ENCODE measurements at places on chromosomes 1 and 21.

- no peak for DNase-seq
These were observed 4.2 kb downstream of the C1orf159 start for GRCh38 chr1:1111516-1112236.

DNA sequence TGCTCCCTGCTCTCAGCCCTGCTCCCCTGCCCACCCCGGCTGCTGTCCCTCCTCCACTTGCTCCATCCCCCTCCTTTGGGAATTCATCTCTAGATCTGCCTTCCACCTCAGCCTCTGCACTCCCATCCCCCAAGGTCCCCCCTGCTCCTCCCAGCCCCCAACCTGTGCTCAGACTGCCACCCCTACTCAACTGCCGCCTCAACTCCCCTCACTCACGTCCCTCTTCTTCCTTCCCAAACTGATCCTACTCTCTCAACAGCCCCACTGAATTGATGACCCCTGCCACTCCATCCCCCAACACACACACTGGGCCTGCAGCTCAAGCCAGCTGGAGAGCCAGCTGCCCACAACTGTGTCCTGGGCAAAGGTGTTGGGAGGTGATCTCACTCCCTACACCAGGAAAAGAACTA lies 15.8 kb upstream of the ETV3L start:
- DNase-seq: no peak

DNA sequence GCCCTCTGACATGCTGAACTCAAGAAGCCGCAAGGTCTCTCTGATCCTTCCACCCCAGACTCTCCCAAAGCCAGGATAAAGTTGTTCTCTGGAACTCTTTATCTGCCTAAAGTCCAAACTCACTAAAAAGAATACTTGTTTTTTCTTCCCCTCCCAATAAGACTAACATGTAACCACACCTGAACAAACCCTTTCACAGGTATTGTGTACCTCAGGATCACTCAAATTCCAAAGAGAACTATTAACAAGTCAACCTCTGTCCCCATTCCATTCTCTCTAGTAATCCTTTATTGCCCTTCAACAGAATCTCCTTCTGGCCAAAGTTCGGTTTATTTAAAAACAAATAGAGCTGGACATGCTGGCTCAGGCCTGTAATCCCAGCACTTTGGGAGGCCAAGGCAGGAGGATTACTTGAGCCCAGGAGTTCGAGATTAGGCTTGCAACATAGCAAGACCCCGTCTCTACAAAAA lies 4.1 kb upstream of the TOE1 start:
- DNase-seq: no peak

- DNase-seq: no peak
These were observed 11.0 kb downstream of the AHCYL1 start for GRCh38 chr1:109995536-109995935.

DNA sequence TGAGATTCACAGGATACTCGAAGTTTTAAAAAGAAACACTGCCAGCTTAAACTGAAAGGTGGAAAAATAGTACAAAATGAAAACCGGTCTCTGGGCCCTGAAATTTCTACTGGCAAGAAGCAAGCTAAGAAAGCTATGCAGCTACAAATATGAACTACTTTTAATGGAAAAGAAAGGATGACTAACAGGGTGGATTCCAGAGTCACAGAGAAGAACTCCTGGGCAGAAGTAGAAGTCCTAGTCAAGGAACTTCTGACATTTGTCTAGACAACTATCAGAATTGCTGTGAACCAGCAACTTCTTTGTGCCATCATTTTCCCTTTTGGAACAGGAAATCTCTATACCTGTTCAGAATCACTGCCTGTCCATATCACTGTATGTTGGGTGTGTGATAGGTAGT lies 38.1 kb downstream of the CD160 start:
- DNase-seq: no peak

DNA sequence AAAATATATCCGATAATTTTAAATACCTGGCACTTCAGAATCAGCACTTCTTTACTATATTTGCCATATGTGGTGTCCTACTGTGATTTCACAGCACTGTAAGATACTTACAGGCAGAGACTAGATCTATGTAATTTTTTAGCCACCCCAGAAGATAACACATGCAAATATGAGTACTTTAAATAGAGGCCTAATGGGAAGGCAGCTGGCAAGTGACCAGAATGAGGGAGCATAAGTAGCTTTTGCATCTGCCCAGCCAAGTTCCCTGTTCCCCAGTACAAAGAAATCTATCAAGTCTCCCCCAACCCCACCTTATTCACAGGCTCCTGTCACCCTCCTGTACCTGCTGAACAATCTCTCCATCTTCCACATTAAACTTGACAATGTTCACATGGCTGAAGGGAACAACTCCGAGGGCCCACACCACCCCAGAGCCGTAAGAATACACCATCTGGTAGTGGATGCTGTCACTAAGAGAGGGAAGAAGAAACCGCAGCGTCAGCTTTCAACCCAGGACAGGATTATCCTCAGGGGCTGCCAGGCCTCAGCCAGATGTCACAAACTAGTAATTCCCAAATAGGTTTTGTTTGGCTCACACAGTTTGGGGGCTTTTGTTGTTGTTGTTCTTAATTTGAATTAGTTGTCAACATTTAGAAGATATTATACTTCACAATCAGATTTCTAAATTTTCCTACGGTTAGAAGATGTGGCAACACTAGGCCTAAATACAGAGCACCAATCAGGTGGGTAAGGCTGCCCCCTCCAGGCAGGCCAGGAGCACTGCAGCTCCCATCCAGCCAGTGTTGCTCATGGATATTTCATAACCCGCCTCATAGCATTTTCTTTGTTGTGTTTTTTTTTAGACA lies 10.4 kb downstream of the EMC1 start:
- peak; percentile 85 for DNase-seq

DNA sequence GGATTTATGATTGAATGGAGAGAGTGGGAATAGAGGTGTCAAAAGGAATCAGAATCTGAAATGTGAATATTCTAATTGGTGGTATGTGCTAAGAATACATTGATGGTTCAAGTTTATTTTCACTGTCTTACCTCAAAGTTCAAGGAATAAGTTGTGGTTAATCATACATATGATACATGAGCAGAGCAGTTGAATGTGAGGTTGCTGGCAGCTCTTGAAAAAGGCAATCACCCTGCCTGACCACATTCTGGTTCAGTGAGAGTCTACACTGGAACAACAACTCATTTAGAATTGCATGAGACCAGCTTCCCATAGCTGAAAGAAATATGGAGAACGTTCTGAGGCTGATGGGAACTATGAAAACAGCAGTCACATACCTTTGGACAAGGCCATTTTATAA lies 68.3 kb upstream of the ARHGAP29 start:
- DNase-seq: no peak

GRCh38 chr1:58907398-58907797 lies 123.6 kb upstream of the JUN start:
- peak; percentile 76 for DNase-seq

DNA sequence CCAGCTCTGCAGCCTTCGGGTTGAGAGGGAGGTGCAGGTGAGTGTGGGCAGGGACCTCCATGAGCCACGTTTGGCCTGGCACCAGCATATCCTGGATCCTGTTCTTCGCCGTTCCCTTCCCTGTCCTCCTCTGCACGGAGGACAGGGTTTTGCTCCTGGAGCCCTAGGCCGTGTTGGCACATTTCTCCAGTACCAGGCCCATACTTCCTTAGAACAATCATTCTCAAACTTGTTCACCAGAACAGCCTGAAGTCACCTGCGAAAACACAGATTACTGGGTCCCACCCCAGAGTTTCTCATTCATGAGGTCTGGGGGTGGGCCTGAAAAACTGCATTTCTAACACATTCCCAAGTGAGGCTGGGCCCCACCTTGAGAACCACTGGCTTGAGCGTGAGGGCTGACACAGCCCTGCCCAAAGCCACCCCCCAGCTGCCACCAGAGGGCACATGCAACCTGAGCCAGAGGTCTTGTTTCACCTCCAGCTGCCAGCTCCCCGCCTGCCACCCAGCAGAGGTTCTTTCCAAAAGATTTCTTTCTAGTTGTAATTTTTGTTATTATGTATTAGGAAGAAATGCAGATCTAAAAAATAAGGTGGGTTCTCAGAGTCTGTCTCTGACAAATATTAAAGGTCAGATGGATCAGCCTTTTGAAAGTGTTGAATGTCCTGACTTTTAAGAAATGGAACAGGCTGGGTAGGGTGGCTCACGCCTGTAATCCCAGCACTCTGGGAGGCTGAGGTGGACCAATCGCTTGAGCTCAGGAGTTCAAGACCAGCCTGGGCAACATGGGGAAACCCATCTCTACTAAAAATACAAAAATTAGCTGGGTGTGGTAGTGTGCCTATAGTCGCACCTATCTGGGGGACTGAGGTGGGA lies 39.6 kb upstream of the LDLRAP1 start:
- DNase-seq: no peak

GRCh38 chr1:89945852-89946476 lies 48.9 kb upstream of the ZNF326 start:
- no peak for DNase-seq

- no peak for DNase-seq
These were observed 132.2 kb downstream of the PAPPA2 start for GRCh38 chr1:176595217-176595616.

DNA sequence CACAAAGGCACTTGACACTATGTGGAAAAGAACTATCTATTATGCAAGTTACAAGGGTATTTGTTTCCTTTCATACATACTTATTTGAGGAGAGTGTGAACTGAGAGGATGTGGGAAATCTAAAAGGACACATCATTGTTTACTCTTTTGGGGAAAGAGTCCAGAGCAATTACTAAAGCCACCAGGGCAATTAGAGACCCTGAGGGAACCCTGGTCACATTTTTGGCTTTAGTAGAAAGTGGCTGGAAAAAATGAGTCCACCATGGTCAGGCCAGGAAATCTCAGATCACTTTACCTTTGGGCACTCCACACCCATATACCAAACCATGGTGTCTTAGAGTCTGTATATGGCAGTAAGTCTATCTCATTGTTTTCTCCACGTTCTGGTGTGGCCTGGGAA lies 243.3 kb downstream of the HLX start:
- DNase-seq: no peak

- DNase-seq: no peak
These were observed 209.5 kb downstream of the GRIK1 start for GRCh38 chr21:29730281-29730680.

- DNase-seq: no peak
These were observed 12.5 kb downstream of the CD52 start for GRCh38 chr1:26330276-26330675.

DNA sequence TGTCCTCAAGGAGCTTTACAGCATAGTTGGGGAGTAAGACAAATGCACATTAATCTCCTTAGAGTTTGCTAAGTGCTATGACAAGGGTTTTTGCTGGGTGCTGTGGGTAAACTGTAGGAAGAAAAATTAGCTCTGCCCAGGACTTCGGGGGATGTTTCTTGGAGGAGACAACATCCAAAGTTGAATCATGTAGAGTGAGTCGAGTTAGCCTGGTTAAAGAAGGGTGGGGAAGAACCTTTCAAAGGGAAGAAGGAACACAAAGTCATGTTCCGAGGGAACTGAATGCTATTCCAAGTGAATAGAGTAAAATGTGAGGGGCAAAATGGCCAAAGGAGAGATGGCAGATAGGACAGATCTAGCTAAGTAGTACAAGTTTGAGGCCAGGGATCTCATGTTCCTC lies 17.1 kb downstream of the SPRTN start:
- no peak for DNase-seq

DNA sequence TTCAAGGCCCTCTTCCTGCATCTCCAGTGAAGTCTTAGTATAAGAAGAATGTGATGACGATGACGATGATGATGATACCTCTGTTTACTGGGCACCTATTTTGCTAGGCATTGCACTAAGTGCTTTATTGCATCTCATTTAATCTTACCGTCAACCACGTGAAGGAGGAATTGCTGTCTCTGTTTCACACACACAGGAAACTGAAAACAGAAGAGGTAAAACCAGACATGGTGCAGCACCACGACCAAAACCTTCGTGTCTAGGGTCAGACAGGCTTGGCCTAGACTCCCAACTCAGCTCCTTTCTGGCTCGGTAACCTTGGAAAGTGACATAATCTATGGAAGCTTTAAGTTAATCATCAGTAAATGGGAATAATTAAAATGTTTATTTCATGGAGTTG lies 20.7 kb upstream of the KCNA2 start:
- no peak for DNase-seq

All from NCI-H524 (cell line).